PC-3 (cell line): ENCODE measurements at places on chromosomes 2 and 18. TPM values are rescaled to one million over a fixed set of nuclear protein-coding genes. Genes with fewer than 3 reads are reported as not detected.

- no peaks in the 10 kb centered on the region for H3K27me3 ChIP-seq
- DNase-seq, result peak; percentile 76
- no peaks in the 10 kb centered on the region for H3K36me3 ChIP-seq
- H3K4me1 ChIP-seq, result peaks cover 35% of the 10 kb centered on the region
These were observed 2.4 kb upstream of the FOSL2 start for GRCh38 chr2:28390241-28390745.

DNA sequence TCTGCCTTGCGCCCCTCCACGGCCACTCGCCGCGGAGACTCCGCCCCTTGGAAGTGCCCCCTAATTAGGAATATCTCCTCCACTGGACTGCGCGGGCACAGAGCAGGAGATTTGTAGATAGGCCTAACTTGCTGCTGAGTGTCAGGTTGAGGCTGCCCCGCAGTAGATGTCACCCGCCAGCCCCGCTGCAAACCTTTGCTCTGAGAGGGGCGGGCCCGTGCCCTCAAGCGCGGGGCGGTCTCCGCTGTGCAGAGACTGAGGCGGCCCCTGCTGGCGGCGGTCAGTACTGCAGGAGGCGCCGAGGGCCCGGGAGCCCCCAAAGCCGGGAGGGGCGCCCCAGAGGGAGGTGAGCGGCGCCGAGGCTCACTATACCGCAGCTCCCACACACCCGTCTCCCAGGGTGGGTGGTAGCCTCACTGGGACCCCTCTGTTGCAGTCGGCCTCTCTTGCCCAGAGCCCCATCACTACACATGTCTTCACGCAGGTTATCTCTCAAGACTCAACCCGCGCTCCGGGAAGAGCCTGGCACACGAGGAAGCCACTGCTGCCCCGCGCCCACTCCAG, 2.9 kb upstream of the NEURL3 start:
- no peaks in the 10 kb centered on the region for H3K36me3 ChIP-seq
- peak; percentile 64 for DNase-seq
- H3K27me3 ChIP-seq, result no peaks in the 10 kb centered on the region
- H3K4me1 ChIP-seq, result peaks cover 27% of the 10 kb centered on the region
- peak overlapping the region; percentile 63 for H3K4me3 ChIP-seq

DNA sequence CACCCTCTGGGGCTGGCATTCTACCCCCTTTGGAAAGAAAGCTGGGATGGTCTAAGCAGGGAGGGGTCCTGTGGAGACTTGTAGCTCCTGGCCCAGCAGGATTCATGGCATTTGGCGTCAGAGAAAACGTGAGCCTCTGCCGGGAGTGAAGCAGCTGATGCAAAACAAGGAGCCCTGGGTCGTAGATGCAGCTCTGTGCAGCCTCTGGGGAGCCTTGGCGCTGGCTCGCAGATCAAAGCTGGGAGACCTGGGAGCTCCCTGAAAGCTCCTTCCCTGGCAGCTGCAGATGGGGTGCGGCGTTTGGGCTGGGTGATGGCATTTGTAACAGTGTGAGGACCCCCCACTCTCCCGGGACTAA, 148.3 kb downstream of the KLHL29 start:
- no peak overlapping the region for H3K4me3 ChIP-seq
- H3K27me3 ChIP-seq, result no peaks in the 10 kb centered on the region
- H3K27ac ChIP-seq, result no peak overlapping the region
- no peaks in the 10 kb centered on the region for H3K4me1 ChIP-seq

Gene CDK5R2
- total RNA-seq, result 0.11 and 0.35 TPM in 2 replicates

DNA sequence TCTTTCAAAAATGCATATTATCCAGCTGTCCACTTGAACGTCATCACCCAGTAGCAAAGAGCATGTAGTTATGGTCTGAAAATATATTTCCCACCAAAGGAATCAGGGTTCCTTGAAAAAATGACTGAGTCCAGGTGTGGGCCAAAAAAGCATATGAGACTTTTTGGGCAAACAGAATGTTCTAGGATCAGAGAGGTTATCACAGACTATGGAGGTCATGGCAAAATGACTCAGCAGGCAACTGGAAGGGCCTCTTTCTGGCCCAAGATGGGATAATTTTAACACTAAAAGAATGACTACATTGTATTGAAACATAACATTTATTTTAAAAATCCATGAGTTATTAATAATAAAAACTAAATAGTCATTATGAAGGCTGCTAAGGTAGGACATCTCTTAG, 77.1 kb downstream of the COBLL1 start:
- DNase-seq, result no peak
- no peaks in the 10 kb centered on the region for H3K27me3 ChIP-seq
- H3K27ac ChIP-seq, result no peak overlapping the region
- no peaks in the 10 kb centered on the region for H3K4me1 ChIP-seq
- H3K4me3 ChIP-seq, result no peak overlapping the region
- H3K36me3 ChIP-seq, result no peaks in the 10 kb centered on the region

DNA sequence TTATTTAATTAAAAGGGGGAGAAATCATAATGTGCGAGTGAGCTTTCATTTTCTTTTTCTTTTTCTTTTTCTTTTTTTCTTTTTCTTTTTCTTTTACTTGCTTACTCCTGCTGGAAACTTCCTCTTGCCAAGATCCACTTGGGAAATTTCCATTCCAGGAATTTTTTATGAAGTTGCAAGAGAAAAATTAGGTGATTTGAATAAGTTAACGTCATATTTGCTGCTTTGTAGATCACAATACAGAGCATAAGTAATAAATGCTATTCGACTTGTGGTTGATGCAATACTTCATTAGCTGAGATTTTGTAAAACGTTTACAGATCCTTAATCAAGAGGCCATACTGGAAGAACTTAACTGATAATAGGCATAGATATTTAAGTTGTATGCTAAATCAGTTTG, 354.7 kb upstream of the SMIM21 start:
- no peak overlapping the region for H3K4me3 ChIP-seq
- no peaks in the 10 kb centered on the region for H3K36me3 ChIP-seq
- no peak for DNase-seq
- H3K4me1 ChIP-seq, result no peaks in the 10 kb centered on the region

DNA sequence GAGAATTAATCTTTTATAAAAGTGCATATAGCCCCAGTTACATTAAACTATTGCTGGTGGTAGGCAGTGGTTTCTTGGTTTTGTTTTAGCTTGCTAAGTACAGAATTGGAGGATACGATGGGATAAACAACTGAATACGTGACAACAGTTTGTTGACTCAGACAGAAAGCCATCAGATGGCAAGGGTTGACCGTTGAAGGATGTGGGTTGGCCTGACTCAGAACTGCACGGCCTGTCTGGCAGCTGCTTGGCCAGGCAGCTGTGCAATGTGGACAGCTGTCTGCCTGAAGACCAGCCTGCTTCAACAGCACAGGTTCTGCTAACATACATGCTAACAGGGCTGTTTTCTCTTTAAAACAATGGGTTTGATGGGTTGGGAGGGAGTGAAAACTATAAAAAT, 46.6 kb downstream of the PRKRA start:
- no peaks in the 10 kb centered on the region for H3K36me3 ChIP-seq
- peak; percentile 84 for DNase-seq
- no peak overlapping the region for H3K4me3 ChIP-seq
- peaks cover 18% of the 10 kb centered on the region for H3K4me1 ChIP-seq
- H3K27ac ChIP-seq, result no peak overlapping the region

GRCh38 chr18:56709463-56709862, 58.3 kb downstream of the WDR7 start:
- H3K27ac ChIP-seq, result no peak overlapping the region
- H3K36me3 ChIP-seq, result no peaks in the 10 kb centered on the region
- peak; percentile 87 for DNase-seq
- H3K4me1 ChIP-seq, result peaks cover 17% of the 10 kb centered on the region

DNA sequence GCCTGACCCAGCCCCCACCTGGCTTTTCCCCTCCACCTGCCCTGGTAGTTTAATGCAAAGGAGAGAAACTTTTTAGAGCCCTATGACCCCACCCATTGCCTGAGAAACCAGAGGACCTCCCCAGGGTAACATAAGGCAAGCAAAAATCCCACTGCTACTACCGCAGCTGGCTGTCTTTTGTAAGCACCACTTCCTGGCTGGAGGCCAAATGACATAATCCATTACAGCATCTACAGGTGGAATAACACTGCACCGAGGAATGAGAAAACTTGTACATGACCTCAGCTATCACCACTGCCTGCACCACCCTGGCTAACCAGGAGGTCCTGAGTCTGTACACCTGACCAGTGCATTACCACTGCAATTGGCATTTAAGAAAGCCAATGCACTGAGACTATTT, 149.6 kb upstream of the GALNT5 start:
- H3K4me3 ChIP-seq, result no peak overlapping the region
- no peak overlapping the region for H3K27ac ChIP-seq

Gene FOXD4L1
- total RNA-seq, result 0.33 TPM in 1 of 2 replicates, not detected in the other

GRCh38 chr2:119746836-119747686, 12.7 kb upstream of the PTPN4 start:
- peak overlapping the region; percentile 49 for H3K27ac ChIP-seq
- DNase-seq, result peak; percentile 83
- no peak overlapping the region for H3K4me3 ChIP-seq
- no peaks in the 10 kb centered on the region for H3K36me3 ChIP-seq
- peaks cover 89% of the 10 kb centered on the region for H3K4me1 ChIP-seq
- no peaks in the 10 kb centered on the region for H3K27me3 ChIP-seq

GRCh38 chr2:33064349-33064801, 117.6 kb downstream of the LTBP1 start:
- H3K4me3 ChIP-seq, result no peak overlapping the region
- peaks cover 4% of the 10 kb centered on the region; the same call in 1 of the 2 replicates for H3K36me3 ChIP-seq
- peaks cover 24% of the 10 kb centered on the region for H3K4me1 ChIP-seq
- DNase-seq, result no peak

GRCh38 chr2:234438305-234438977, 58.4 kb downstream of the ARL4C start:
- H3K36me3 ChIP-seq, result no peaks in the 10 kb centered on the region
- no peak overlapping the region for H3K4me3 ChIP-seq
- no peaks in the 10 kb centered on the region for H3K4me1 ChIP-seq
- H3K27ac ChIP-seq, result no peak overlapping the region
- H3K27me3 ChIP-seq, result no peaks in the 10 kb centered on the region
- no peak for DNase-seq

GRCh38 chr18:77039196-77040130, 93.1 kb downstream of the MBP start:
- peak; percentile 69 for DNase-seq
- no peaks in the 10 kb centered on the region for H3K27me3 ChIP-seq
- H3K4me1 ChIP-seq, result peaks cover 22% of the 10 kb centered on the region
- no peak overlapping the region for H3K4me3 ChIP-seq

Gene RGPD5
- total RNA-seq, result 18.5 and 26.0 TPM in 2 replicates

DNA sequence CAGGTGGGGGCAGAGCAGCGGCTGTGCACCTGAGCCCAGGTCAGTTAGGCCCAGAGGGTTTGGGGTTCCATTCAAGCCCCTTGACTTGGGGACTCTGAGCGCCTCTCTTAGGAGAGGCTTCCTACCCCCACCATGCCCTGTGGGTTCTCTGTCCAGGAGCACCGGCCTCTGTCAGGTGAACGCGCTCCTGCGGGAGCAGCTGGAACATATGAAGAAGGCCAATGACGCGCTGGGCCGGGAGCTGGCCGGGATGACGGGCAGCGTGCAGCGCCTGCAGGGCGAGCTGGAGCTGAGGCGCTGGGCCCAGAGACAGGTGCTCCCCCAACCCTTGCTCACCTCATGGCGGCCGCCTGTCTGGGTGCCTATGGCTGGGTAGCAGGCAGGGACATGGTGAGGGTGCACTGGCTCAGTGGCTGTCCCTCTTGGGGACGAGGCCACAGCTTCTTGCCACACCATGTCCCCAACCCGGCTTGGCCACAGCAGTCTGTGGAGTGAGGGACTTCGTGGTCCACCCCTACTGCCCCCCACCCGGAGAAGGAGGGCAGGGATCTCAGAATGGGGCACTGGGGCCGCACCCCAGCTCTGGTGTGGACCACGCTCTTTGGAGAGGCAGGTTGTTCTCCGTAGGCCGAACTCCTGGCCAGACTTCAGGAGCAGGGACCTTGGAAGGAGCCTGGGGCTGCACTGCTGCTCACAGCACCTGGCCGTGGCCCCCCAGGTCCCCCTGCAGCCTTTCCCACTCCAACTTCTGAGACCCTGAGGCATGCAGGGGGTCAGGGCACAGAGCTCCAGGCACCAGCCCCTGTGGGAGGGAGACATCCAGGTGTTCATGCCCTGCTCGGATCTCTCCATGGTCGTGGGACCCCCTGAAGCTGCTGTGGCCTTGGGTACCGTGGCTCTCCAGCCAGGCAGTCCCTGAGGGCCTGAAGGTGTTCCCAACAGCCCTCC, 19.7 kb downstream of the CROCC2 start:
- H3K36me3 ChIP-seq, result no peaks in the 10 kb centered on the region
- H3K4me1 ChIP-seq, result peaks cover 11% of the 10 kb centered on the region
- H3K4me3 ChIP-seq, result no peak overlapping the region
- DNase-seq, result no peak

Gene STAT4
- 1.6 and 2.2 TPM in 2 replicates for total RNA-seq

DNA sequence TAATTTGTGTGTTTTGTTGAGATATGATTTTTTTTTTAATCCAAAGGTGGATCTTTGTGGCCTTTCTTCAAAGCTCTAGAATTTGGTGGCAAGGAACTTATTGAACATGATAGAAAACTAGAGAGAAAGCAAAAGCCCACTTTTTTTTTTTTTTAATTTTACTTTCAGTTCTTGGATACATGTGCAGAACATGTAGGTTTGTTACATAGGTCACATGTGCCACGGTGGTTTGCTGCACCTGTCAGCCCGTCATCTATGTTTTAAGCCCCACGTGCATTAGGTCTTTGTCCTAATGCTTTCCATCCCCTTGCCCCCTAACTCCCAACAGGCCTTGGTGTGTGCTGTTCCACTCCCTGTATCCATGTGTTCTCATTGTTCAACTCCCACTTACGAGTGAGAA, 135.9 kb downstream of the RHBDD1 start:
- no peaks in the 10 kb centered on the region for H3K4me1 ChIP-seq
- H3K27ac ChIP-seq, result no peak overlapping the region
- H3K36me3 ChIP-seq, result no peaks in the 10 kb centered on the region
- no peak for DNase-seq
- H3K4me3 ChIP-seq, result no peak overlapping the region

Gene UGT1A3
- total RNA-seq, result not detected in 2 replicates

Gene REEP1
- 0.06 TPM in 1 of 2 replicates, not detected in the other for total RNA-seq
